ENCODE measurements at places on chromosomes 5 and 9. TPM values are rescaled to one million over a fixed set of nuclear protein-coding genes. Genes with fewer than 3 reads are reported as not detected.

DNA sequence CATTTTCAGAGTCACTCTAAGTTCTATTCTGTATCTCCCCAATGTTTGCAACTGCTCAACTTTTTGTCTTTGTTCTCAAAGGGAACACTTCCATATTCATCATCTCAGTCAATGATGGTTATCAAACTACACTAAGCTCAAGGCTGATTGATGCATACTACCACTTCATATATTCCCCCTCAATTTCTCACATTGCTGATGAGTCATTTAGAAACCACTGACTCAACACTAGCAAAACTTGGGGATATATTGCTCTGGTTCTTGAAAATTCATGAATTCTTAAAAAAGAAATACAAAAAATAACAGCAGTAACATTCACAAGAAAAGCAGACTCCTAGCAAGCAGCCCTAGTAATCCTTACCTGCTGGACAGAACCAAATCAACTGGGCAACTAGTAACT is 52.2 kb downstream of the ABHD17B start:
- H3K27me3 ChIP-seq, result no peaks in the 10 kb centered on the region
- no peaks in the 10 kb centered on the region for H3K4me1 ChIP-seq
- DNase-seq, result no peak
- no peak overlapping the region for H3K27ac ChIP-seq

DNA sequence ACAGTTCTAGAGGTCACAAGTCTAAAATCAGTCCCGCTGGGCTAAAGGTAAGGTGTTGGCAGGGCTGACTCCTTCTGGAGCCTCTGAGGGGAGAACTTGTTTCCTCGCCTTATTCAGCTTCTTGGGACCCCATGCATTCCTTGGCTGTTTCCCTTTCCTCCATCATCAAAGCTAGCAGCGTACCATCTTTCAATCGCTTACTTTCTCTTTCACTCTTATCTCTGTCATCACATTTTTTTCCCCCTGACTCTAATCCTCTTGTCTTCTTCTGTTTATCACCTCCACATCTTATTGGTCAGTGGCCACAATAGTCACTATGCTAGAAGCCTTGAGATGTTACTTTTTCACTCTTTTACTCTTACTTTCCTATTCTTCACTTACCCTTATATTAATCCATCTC is 72.5 kb upstream of the SPEF2 start:
- H3K27me3 ChIP-seq, result no peaks in the 10 kb centered on the region
- no peaks in the 10 kb centered on the region for H3K36me3 ChIP-seq
- no peak overlapping the region for H3K4me3 ChIP-seq
- no peaks in the 10 kb centered on the region for H3K4me1 ChIP-seq
- H3K27ac ChIP-seq, result no peak overlapping the region
- DNase-seq, result no peak

- no peak overlapping the region for H3K27ac ChIP-seq
- H3K4me1 ChIP-seq, result no peaks in the 10 kb centered on the region
- no peak overlapping the region for H3K4me3 ChIP-seq
- no peaks in the 10 kb centered on the region for H3K27me3 ChIP-seq
- no peaks in the 10 kb centered on the region for H3K36me3 ChIP-seq
- no peak for DNase-seq
Observed at GRCh38 chr5:66789434-66789833, 193.2 kb downstream of the MAST4 start.

GRCh38 chr5:10421896-10422691 is 19.6 kb upstream of the ROPN1L start:
- H3K36me3 ChIP-seq, result peaks cover 60% of the 10 kb centered on the region
- H3K4me1 ChIP-seq, result no peaks in the 10 kb centered on the region
- no peak overlapping the region for H3K27ac ChIP-seq
- no peak overlapping the region for H3K4me3 ChIP-seq
- no peak for DNase-seq

- no peaks in the 10 kb centered on the region for H3K36me3 ChIP-seq
- no peaks in the 10 kb centered on the region for H3K27me3 ChIP-seq
- no peaks in the 10 kb centered on the region for H3K4me1 ChIP-seq
- H3K4me3 ChIP-seq, result no peak overlapping the region
- no peak overlapping the region for H3K27ac ChIP-seq
Observed at GRCh38 chr9:124537926-124538325, 30.7 kb upstream of the NR5A1 start.

GRCh38 chr5:65776441-65777141 is 54.6 kb downstream of the NLN start:
- no peak overlapping the region for H3K27ac ChIP-seq
- no peak for DNase-seq
- H3K4me3 ChIP-seq, result no peak overlapping the region
- H3K36me3 ChIP-seq, result no peaks in the 10 kb centered on the region

GRCh38 chr9:82021198-82021597 is 32.6 kb downstream of the SPATA31D1 start:
- no peak overlapping the region for H3K27ac ChIP-seq
- H3K4me3 ChIP-seq, result no peak overlapping the region
- H3K4me1 ChIP-seq, result no peaks in the 10 kb centered on the region
- no peaks in the 10 kb centered on the region for H3K36me3 ChIP-seq

GRCh38 chr5:5421149-5421960 is 1.1 kb upstream of the ICE1 start:
- no peaks in the 10 kb centered on the region for H3K27me3 ChIP-seq
- peaks cover 5% of the 10 kb centered on the region for H3K36me3 ChIP-seq
- H3K4me3 ChIP-seq, result peak overlapping the region; percentile 85
- peak overlapping the region; percentile 91 for H3K27ac ChIP-seq

FOXI1 gene
- not detected for total RNA-seq

SMIM33 gene
- total RNA-seq, result 1.2 TPM
